ENCODE measurements at places on chromosomes 5 and 9.

- DNase-seq, result no peak
Measured at GRCh38 chr9:112059145-112059965, 115.7 kb downstream of the SUSD1 start.

GRCh38 chr9:109639674-109640579, 140.1 kb upstream of the PALM2AKAP2 start:
- DNase-seq, result no peak

- DNase-seq, result no peak
Measured at GRCh38 chr9:129945314-129945713, 97.7 kb downstream of the FNBP1 start.

GRCh38 chr9:125258160-125258785, 3.4 kb upstream of the GAPVD1 start:
- no peak for DNase-seq

DNA sequence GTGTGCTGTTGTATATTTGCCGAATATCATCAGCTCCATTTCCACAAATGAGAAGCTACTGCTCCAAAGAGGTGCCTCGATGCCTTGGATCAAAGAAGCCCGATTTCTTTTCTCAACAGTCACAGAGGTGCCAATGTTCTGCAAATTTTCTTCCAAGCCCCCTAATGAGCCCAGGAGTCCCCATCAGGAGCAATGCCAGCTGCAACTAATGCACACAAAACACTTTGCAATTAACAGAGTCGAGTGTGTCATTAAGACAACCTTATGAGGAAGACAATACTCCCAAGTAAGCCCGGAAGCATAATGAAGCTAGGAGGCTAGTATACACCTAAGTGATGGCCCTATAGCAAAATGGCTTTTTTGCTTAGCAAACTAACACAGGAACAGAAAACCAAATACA, 247.0 kb downstream of the TRIM32 start:
- DNase-seq, result no peak

Data from activated effector memory CD4-positive, alpha-beta T cell treated with anti-CD3 and anti-CD28 coated beads, Interleukin-2, amount 50 U/mL, for 16 hours (primary cell).